Tibial artery (tissue), 4 donors: ENCODE measurements at places on chromosomes 4 and X.

GRCh38 chrX:57519578-57520118 lies 72.2 kb upstream of the ZXDB start:
- no peak for DNase-seq

- DNase-seq: no peak
Observed at GRCh38 chrX:80223982-80224579, 196.2 kb upstream of the TENT5D start.

- no peak for DNase-seq
Observed at GRCh38 chr4:184317234-184317918, 99.7 kb upstream of the ENPP6 start.

GRCh38 chrX:115138040-115138439 lies 51.2 kb upstream of the RBMXL3 start:
- no peak for DNase-seq

DNA sequence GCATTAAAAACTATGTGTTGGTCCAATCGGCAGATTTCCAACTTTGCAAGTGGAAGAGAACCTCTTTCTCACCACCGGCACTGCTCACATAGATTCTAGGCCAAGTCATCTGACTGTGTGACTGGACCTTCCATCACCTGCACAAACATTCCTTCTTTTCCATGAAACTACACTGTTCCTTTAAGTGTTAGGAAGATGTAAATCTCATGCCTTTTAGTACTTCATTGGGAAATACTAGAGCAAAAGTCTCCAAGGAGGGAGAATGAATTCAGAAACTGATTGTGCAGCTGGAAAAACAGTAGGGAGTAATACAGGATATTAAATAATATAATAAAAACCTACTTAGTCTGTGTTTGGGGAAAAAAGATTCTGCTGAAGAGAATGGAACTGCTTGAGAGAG lies 238.2 kb downstream of the GPC3 start:
- DNase-seq: no peak

- DNase-seq: no peak
Observed at GRCh38 chrX:131727778-131728177, 183.9 kb downstream of the OR13H1 start.

DNA sequence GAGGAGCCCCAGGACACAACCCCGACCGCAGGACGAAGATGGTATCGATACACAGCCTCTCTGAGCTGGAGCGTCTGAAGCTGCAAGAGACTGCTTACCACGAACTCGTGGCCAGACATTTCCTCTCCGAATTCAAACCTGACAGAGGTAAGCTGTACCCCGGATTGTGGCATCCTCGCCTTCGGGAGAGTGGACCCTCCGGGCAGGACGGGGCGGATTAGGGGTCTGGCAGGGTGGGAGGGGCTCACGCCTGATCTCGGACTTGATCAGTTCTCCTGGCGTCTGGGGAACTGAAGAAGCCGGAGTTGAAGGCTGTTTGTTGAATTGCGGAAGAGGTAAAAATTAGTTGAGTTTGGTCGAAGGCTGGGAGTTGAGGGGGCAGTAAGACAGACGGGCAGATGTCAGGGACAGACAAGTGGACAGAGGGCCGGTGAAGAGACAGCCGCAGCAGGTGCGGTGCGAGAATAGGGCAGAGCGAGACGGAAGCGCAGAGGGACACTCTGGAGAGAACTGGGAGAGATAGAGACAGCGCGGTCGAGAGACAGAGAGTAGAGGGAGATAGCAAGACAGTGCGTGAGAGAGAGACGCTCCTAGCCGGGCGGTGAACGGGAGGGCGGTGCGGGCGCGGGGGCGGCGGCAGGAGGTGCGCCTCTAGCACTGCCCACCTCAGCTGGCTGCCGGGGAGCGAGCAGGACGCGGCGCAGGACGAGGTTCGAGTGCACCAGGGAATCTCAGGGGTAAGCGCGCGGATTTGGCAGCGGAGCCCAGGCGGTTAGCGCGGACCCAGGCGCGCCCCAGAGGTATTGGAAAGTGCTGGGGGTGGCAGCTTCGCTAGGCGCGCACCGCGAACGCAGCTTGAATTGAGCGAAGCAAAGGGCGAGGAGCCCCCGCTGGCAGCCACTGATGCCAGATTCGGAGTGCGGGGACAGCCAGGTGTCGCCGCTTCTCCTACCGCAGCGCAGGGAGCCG lies 23.9 kb downstream of the ARHGAP36 start:
- no peak for DNase-seq
